Stimulated activated CD8-positive, alpha-beta memory T cell treated with anti-CD3 and anti-CD28 coated beads, Interleukin-15, amount 100 ng/mL, for 24 hours (primary cell): ENCODE measurements at places on chromosomes 12 and 14.

DNA sequence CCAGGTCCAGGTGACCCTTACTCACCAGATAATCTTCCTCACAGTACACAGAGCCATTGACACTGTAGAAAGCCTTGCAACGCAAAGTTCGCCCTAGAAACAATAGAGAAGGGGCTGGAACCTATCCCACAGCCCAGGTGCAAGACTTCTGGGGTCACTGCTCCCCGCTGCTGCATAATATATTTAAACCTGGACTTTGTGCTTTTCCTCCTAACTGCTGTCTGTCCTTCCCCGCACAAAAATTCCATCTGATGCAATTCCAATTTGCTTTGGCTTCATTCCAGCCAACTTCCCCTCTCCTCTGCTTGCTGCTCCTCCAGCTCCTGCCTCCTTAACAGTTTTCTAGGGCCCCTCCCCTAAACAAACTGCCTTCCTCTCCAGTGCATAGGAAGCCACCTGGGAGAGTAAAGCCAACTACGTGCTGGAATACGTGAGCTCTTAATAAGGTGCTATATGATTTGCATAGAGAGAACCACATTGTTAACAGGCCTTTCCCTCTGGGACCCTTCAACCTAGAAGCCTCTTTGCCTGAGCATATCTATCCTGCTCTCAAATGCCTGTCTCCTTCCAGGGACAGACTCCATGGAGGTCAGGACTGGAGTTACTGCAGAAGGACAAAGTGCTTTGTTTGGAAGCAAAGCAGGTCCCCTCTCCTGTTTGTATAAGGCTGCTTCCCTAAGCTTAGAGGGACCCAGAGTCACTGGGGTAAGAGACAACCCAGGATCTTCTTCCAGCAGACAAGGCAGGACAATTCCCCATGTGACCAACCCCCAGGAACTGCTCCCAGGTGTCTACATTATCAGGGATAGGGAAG lies 5.5 kb downstream of the AJUBA start:
- DNase-seq = no peak

DNA sequence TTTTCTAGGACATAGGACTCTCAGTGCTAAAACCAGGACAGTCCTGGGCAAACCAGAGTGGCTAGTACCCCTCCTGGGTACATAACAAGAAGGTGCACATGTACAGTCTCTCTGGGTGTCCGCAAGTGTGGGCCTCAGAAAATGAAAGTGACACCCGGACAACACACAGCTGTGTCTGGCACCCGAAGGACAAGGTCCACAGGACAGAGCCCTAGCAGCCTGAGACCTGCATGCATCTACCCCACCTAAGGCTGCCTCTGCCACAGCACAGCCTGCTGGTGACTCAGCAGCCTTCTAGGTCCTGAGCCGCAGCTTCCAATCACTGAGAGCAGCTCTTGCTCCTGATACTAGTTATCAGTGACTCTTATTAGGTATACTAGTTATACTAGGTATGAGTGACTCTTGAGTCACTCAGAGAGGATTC lies 784.1 kb upstream of the TBX3 start:
- DNase-seq = no peak

- no peak for DNase-seq
Measured at GRCh38 chr12:124167141-124167540, 127.8 kb upstream of the RFLNA start.

- no peak for DNase-seq
Measured at GRCh38 chr12:27012982-27013255, 1.3 kb downstream of the TM7SF3 start.

DNA sequence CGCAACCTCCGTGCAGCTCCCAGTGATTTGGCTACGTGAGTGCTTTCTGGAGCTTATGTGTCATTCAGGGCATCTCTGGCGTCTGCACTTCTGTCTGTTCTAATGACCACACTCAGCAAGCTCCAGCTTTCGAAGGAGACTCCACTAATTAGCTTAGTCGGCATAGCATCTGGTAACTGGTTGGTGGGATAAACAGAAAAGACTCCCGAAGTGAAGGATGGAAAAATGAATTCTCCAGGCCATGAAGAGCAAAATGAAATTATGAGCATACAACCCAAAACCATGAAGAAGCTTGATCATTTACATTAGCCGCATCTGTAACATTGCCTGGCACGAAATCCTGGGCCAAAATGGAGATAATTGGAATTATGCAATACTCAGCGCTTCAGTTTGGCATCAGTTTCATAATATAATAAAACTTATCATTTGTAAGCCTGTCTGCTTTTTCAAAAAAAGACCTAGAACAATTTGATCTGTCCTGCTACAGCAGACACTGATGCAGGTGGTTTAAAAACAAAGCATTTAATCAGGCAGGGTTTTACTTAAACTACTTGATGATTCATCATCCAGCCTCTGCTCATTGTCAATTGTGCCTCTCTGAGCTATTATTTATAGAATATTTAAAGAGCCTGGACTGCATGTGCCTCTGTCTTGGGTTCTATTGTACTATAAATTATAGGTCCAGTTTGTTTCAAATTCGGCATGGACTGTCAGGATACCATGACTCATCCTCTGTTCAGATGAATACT lies 87.4 kb downstream of the SYT1 start:
- DNase-seq = no peak

DNA sequence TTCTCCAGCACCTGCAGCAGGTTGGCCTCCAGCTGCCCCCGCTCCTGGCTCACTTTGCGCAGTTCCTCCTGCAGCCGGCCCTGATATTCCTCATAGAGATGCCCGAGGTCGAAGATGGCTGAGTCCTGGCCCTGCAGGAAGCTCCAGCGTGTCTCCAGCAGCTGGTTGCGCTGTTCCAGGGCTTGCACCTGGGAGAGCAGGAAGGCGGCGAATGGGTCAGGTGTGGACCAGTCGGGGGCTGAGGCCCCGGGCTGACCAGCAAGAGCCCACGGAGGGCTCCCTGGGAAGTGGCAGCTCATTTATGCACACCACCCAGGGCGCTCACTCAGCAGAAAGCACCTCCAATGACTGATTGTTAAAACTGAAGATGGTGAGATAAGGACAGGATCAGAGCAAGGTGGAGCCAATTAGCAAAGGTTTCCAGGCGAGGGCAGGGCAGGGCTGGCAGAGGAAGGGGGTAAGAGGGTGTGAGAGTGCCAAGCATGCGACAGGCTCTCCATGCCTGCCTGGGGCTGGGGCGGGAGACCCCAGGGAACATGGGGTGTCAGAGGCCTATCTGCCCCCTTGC lies 6.3 kb downstream of the KRT80 start:
- no peak for DNase-seq

DNA sequence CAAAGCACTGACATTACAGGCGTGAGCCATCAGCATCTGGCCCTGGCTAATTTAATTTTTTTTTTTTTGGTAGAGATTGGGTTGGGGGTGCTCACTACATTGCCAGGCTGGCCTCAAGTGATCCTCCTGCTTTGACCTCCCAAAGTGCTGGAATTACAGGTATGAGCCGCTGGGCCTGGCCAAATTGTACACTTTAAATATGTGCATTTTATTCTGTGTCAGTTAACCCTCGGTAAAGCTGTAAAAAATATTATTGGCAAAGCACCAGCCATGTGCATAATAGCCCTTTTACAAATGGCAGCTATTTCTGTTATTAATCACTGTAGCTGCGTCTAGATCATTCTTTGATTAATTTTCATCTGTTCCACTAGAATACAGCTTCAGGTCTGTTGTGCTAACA lies 12.0 kb downstream of the TMEM119 start:
- DNase-seq = no peak
